ENCODE measurements at places on chromosomes 16 and 17. TPM values are rescaled to one million over a fixed set of nuclear protein-coding genes. Genes with fewer than 3 reads are reported as not detected.

- DNase-seq: no peak
- H3K4me1 ChIP-seq: peaks cover 22% of the 10 kb centered on the region
- no peak overlapping the region for H3K27ac ChIP-seq
- H3K27me3 ChIP-seq: no peaks in the 10 kb centered on the region
- H3K36me3 ChIP-seq: peaks cover 4% of the 10 kb centered on the region
These were observed 7.7 kb upstream of the SREBF1 start for GRCh38 chr17:17844500-17844899.

MIS12 gene
- total RNA-seq: 11.2 TPM

- H3K27me3 ChIP-seq: peaks cover 3% of the 10 kb centered on the region
- no peaks in the 10 kb centered on the region for H3K36me3 ChIP-seq
- H3K4me3 ChIP-seq: no peak overlapping the region
- DNase-seq: peak; percentile 87
These were observed 4.4 kb downstream of the CFAP97D1 start for GRCh38 chr17:43784628-43785101.

GRCh38 chr17:82866590-82867191 is 26.9 kb upstream of the ZNF750 start:
- no peak overlapping the region for H3K4me3 ChIP-seq
- H3K27me3 ChIP-seq: no peaks in the 10 kb centered on the region
- peaks cover 11% of the 10 kb centered on the region for H3K4me1 ChIP-seq

DNA sequence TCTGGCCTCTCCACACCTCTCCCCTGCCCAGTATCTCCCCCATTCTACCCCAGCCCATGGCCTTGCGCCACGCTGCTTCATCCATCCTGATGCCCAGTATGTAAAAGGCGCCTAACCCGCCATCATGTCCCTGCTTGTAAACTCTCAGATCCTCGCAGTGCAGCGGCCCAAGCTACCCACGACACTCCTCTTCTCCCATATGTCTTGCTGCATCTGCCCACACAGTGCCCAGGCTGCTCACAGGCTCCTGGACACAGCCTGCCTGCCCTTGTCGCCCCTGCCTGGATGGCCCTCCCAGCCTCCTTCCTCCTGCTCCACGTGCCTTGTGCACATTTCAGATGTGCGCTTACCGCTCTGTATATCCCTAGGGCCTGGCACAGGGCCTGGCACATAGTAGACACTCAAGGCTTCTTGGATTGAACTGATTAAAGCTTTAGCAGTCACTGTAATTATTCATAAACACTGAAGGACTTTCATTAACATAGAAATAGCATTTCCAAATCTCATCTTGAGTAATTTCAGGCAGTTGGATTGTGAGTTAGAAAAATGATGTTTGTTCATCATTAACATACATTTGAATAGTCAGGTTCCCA is 129.1 kb downstream of the CLEC16A start:
- no peak for DNase-seq
- no peaks in the 10 kb centered on the region for H3K27me3 ChIP-seq
- H3K4me3 ChIP-seq: no peak overlapping the region
- peaks cover 2% of the 10 kb centered on the region for H3K36me3 ChIP-seq
- no peak overlapping the region for H3K27ac ChIP-seq

DNA sequence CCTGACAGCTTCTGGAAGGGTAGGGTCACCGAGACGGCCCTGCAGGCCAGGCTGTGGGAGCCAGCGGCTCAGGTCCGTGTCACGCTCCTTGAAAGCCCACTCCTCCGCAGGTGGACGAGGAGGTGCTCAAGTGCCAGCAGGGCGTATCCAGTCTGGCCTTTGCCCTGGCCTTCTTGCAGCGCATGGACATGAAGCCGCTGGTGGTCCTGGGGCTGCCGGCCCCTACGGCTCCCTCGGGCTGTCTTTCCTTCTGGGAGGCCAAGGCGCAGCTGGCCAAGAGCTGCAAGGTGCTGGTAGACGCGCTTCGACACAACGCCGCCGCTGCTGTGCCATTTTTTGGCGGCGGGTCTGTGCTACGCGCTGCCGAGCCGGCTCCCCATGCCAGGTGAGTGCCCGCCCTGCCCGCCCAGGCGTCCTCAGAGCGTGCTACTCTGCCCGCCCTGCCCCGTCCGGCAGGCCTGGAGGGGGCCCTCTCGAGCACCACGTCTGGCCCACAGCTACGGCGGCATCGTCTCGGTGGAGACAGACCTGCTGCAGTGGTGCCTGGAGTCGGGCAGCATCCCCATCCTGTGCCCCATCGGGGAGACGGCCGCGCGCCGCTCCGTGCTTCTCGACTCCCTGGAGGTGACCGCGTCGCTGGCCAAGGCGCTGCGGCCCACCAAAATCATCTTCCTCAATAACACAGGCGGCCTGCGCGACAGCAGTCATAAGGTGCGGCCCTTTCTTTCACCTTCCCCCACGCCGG is 1.3 kb downstream of the NAGS start:
- peaks cover 19% of the 10 kb centered on the region for H3K4me1 ChIP-seq
- H3K36me3 ChIP-seq: peaks cover 3% of the 10 kb centered on the region
- no peaks in the 10 kb centered on the region for H3K27me3 ChIP-seq
- no peak for DNase-seq

DNA sequence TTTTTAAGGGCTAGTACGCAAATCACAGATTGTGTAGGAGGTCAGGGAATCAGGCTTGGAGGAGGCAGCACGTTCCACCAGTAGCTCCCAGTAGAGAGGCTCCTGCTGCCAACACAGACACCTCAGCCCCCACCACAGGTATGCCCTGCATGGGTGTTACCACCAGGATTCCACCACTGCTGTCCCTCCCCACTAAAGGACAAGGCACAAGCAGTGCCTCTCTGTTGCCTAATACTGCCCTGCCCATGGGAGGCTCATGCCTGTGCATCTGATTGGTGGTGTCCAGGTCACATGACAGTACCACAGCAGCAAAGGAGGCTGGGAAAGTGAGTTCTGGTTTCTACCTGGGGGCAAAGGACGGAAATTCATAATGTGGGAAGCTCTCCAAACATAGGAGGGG is 33.6 kb upstream of the CACNG4 start:
- no peaks in the 10 kb centered on the region for H3K4me1 ChIP-seq
- H3K27ac ChIP-seq: no peak overlapping the region
- no peaks in the 10 kb centered on the region for H3K36me3 ChIP-seq
- H3K4me3 ChIP-seq: no peak overlapping the region
- no peaks in the 10 kb centered on the region for H3K27me3 ChIP-seq

- H3K36me3 ChIP-seq: no peaks in the 10 kb centered on the region
- no peaks in the 10 kb centered on the region for H3K27me3 ChIP-seq
- no peaks in the 10 kb centered on the region for H3K4me1 ChIP-seq
These were observed 8.6 kb upstream of the SLC13A5 start for GRCh38 chr17:6721744-6722143.

KRTAP4-1 gene
- not detected for total RNA-seq

GRCh38 chr16:54210452-54211125 is 76.0 kb downstream of the IRX3 start:
- no peak for DNase-seq
- H3K27me3 ChIP-seq: no peaks in the 10 kb centered on the region
- no peaks in the 10 kb centered on the region for H3K36me3 ChIP-seq
- no peak overlapping the region for H3K27ac ChIP-seq

GRCh38 chr16:88449267-88449561 is 3.9 kb upstream of the ZFPM1 start:
- no peak overlapping the region for H3K27ac ChIP-seq
- H3K36me3 ChIP-seq: no peaks in the 10 kb centered on the region
- DNase-seq: no peak

DNA sequence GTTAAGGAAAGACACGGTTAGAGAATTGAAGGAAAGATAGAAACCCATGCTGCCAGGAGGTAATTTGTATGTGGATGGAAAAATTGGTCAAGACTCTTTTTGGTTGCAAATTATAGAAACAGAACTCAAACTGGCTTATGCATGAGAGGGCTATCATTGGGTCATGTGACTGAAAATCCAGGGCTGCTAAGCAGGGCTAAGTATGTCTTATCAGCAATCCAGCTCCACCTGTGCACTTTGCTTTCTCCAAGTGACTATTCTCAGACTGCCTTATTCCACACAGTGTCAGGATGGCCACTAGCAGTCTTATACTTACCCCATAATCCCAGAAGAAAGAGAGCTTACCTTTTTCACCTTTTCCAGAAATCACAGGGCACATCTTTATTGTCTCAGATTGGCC is 113.5 kb downstream of the CBLN1 start:
- no peaks in the 10 kb centered on the region for H3K4me1 ChIP-seq
- H3K27me3 ChIP-seq: no peaks in the 10 kb centered on the region
- H3K36me3 ChIP-seq: no peaks in the 10 kb centered on the region
- DNase-seq: no peak
- H3K4me3 ChIP-seq: no peak overlapping the region

DNA sequence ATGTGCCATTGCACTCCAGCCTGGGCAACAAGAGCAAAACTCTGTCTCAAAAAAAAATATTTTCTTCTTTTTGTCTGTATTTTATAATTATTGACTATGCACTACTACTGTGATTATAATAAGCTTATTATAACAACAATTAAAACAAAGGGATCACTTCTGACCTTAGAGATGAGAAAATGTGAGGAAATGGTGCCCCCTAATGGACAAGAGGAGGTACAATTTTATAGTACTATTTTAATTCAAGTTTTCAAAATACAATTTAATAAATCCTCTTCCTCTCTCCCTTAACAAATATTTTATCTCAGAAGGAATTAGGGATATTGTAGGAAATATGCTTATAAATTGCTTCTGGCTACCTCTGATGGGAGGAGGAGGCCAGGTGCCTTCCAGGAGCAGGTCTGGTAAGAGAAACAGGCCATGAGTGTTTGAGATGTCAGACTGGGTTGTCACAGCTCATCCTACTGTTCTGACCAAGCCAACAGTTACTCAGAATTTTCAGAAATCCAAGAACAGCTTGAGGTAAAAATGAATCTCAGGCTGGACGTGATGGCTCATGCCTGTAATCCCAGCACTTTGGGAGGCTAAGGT is 14.0 kb downstream of the VPS53 start:
- H3K4me3 ChIP-seq: no peak overlapping the region
- H3K27ac ChIP-seq: no peak overlapping the region
- no peaks in the 10 kb centered on the region for H3K27me3 ChIP-seq
- DNase-seq: peak; percentile 19
- H3K4me1 ChIP-seq: peaks cover 3% of the 10 kb centered on the region

GRCh38 chr17:57898487-57899311 is 48.9 kb upstream of the MRPS23 start:
- no peaks in the 10 kb centered on the region for H3K36me3 ChIP-seq
- H3K27me3 ChIP-seq: no peaks in the 10 kb centered on the region
- H3K4me3 ChIP-seq: no peak overlapping the region
- DNase-seq: peak; percentile 78

DNA sequence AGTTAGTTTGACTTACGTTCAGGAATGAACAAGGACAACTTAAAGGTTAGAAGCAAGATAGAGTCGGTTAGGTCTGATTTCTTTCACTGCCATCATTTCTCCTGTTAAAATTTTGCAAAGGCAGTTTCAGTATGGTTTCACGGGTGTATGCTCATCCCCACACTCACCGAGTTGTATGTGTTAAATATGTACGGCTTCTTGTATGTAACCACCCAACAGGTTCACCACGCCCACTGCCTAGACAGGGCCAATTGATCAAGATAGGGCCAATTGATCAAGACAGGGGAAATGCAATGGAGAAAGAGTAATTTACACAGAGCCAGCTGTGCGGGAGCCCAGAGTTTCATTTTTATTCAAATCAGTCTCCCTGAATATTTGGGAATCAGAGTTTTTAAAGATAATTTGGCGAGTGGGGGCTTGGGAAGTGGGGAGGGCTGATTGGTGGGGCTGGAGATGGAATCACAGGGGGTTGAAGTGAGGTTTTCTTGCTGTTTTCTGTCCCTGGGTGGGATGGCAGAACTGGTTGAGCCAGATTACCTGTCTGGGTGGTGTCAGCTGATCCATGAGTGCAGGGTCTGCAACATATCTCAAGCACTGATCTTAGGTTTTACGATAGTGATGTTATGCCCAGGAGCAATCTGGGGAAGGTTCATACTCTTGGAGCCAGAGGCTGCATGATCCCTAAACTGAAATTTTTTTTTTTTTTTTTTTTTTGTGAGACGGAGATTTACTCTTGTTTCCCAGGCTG is 62.4 kb upstream of the PLCG2 start:
- H3K4me3 ChIP-seq: no peak overlapping the region
- H3K27ac ChIP-seq: no peak overlapping the region
- no peaks in the 10 kb centered on the region for H3K36me3 ChIP-seq
- DNase-seq: no peak
- H3K4me1 ChIP-seq: peaks cover 3% of the 10 kb centered on the region

GRCh38 chr16:24851700-24852099 is 5.9 kb downstream of the SLC5A11 start:
- H3K36me3 ChIP-seq: no peaks in the 10 kb centered on the region
- no peak overlapping the region for H3K4me3 ChIP-seq
- DNase-seq: peak; percentile 75
- H3K4me1 ChIP-seq: peaks cover 10% of the 10 kb centered on the region

DNA sequence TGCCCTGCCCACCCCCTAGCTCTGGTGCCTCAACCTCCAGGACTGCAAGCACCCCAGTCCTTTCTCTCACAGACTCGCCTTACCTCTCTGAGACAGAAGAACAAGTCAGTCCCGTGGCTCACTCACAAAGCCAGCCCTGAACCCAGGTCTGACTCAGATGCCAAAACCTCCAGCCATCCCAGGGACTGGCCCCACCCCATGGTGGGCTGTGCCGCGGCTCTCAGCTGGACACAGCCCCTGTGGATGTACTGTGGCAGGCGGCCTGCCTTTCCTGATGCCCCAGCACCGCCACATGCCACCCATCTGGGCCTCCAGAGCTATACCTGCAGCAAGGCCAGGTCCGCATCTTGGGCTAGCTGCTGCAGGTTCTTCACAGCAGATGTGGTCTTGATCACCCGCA is 19.8 kb downstream of the MPG start:
- no peaks in the 10 kb centered on the region for H3K27me3 ChIP-seq
- no peak overlapping the region for H3K4me3 ChIP-seq
- no peak overlapping the region for H3K27ac ChIP-seq
- peaks cover 18% of the 10 kb centered on the region for H3K4me1 ChIP-seq

DNA sequence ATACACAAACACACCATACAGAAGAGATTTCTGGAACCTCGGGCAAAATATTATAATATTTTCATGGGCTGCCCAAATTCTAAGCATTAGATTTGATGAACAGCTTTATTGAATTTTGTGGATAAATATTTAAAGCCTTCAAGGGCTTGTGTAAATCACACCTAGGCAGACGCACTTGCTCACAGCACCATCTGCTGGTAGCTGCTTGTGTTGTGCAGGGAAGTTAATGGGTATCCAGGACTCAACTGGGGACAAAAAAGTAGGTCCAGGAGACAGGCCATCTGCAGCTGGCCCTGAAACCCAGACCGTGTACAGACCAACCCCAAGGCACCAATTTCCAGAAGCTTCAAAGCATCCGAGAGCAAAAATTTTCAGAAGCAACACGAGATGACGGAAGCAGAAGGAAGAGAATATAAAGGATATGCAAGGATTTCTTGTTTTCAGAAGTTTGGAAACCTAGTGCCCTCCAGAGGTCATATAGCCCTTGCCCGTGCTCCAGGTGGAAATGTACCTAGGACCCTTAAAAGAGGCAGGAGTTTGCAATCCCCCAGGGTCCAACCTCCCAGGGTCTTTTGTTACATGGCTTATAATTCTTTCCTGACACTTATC is 140.0 kb downstream of the CHD9NB start:
- H3K4me1 ChIP-seq: no peaks in the 10 kb centered on the region
- H3K4me3 ChIP-seq: no peak overlapping the region
- DNase-seq: peak; percentile 66
- H3K27me3 ChIP-seq: no peaks in the 10 kb centered on the region
- no peaks in the 10 kb centered on the region for H3K36me3 ChIP-seq
- no peak overlapping the region for H3K27ac ChIP-seq

- H3K36me3 ChIP-seq: no peaks in the 10 kb centered on the region
- DNase-seq: no peak
- no peaks in the 10 kb centered on the region for H3K27me3 ChIP-seq
- no peaks in the 10 kb centered on the region for H3K4me1 ChIP-seq
- H3K27ac ChIP-seq: no peak overlapping the region
- H3K4me3 ChIP-seq: no peak overlapping the region
These were observed 188.6 kb downstream of the DNAH9 start for GRCh38 chr17:11786711-11787438.

Measured in fibroblast of lung (primary cell).